ENCODE measurements at places on chromosomes 4 and X.

DNA sequence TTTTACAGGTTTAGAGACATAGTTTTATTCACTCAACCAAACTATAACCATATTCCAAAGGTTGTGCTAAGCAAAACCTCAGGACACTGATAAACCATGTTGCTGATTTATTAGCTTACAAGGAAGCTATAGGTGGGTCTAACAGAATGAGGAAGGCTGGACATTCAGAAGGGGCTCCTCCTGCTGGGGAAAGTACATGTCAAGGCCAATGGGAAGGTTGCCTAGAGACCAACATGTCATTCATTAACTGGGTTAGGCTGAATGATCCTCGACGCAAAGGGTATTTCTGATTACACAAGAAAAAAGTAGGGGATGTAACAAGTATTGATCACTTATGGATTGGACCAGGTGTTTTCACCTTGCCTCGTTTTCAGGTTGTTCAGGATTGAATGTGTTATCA, 30.3 kb downstream of the SLC10A6 start:
- no peak for DNase-seq

DNA sequence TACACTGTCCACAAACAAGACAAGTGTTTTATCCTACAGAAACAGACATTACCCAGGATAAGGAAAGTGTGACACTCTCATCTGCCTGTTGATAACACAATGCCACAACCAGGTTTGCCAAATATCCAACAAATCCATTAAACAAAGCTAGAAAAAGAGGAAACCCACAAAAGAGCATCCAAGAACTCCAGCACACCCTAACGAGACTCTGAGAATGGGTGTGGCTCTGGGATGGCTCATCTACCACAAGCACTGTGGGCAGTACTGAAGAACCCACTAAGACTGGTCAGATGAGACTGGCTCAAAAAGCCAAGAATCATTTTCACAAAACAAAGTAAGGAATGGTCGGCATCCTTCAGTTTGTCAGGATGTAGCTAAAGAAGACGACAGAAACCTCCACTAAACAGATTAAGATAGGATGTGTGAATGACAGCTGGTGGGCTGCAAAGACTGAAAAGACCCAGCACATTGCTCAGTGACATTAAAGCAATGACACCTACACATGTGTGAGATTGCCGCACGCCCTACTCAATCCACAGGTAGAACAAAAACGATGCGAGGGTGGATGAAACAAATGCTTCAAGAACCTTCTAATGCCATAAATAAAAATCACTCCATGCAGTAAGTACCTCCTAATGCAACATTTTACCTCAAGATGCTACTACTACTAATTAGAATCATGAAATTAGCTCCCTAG, 14.7 kb downstream of the ATP8A1 start:
- no peak for DNase-seq

- no peak for DNase-seq
Observed at GRCh38 chrX:43349363-43349762, 306.7 kb upstream of the MAOA start.

- DNase-seq, result no peak
Observed at GRCh38 chr4:184558996-184559395, 84.6 kb upstream of the IRF2 start.

DNA sequence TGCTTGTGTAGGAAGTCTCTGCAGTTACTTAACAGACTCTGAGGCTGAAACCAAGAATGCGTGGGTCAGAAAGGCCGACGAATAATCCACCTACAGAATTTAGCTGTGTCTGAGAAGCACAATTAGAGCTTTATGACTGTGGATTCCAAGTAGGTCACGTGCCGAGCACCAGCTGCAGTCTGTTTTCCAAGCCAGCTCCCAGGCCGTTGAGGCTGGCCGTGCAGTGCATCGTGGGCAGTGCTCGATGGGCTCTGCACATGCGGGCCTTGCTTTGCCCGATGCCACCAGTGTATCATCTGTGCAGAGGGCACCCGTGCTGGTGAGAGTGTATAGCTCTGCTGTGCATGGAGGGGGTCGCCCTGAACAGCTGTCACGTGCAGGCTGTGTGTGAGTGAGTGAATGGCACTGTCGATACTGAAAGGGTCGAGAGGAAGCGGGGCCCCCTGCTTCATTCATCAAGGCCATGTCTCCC, 67.5 kb upstream of the CLDN34 start:
- no peak for DNase-seq

DNA sequence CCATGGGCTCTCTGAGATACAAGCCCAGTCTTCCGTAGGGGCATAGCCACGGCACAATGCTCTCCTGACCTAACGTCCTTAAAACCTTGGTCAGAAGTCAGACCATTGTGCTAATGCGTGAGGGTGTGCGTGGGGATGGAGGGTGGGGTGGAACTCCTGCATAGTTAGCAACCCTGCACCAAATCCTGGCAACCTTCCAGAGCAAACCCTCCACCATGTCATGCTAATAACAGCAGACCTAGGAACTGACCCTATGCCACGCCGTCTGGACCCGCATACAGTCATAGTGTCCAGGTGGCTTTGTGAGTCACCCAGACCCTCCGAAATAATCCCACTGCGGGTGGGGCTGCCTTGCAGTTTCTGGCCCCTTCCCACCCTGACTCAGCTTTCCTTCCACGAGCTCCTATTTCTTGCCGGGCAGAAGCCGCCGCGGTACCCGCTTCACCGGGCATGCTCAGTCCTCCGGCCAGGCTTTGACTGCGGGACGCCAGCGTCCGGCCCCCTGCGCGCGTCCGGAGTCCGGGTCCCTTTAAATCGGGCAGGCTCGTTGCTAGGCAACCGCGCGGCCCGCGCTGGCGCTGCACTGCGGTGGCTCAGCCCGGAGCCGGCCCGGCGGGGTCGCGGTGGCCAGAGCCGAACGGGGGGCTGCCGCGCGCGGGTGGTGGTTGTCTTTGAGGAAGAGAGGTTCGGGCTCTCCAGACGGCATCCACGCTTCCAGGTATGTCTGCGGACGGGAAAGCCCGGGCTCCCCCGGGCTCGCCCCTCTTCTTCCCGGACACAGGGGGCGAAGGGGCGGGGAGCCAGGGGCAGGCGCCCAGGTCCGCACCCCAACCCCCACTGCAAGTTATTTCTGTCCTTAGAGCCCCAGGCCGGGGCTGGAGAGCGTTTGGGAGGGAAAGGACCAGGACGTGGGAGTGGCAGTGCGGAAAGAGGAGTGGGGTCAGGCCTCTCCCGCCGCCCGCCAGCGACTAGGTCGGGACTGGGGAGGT, at the start of gene CCDC160:
TSS of gene CCDC160 (plus strand) at position 557 of the 989 bp plus-strand sequence. CDS start 7,619 bp downstream, outside the sequence.
- DNase-seq, result no peak

DNA sequence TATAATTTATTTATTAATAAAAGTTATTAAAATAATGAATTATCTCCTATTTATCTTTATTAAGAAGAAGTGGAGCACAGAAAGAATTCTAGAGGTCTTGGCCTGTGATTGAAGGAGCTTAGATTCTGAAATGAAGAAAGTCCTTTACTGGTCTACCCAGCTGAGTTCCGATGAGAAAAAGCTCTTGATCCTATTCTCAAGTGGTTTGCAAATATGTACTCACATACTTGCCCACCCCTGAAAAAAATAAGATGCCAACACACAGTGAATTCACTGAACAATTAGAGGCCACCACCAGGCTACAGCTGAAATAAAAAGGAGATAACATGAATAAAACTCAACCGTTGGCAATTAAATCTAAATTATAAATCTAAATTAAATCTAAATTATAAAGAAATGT, 253.4 kb downstream of the MAPK10 start:
- no peak for DNase-seq

DNA sequence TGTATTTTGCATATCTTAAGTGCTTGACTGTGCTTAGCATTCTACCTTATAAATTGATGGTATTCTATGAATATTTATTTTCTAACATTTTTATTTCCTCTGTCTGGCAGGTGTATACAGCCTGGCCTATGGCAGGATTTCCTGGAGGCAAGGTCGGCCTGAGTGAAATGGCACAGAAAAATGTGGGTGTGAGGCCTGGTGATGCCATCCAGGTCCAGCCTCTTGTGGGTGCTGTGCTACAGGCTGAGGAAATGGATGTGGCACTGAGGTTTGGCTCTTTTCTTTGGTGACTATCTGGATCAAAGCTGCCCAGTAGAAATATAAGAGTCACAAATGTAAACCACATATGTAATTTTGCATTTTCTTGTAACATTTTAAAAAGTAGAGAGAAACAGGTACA, 6.5 kb upstream of the NUDT6 start:
- no peak for DNase-seq

GRCh38 chr4:122876456-122876855, 45.9 kb downstream of the NUDT6 start:
- no peak for DNase-seq

DNA sequence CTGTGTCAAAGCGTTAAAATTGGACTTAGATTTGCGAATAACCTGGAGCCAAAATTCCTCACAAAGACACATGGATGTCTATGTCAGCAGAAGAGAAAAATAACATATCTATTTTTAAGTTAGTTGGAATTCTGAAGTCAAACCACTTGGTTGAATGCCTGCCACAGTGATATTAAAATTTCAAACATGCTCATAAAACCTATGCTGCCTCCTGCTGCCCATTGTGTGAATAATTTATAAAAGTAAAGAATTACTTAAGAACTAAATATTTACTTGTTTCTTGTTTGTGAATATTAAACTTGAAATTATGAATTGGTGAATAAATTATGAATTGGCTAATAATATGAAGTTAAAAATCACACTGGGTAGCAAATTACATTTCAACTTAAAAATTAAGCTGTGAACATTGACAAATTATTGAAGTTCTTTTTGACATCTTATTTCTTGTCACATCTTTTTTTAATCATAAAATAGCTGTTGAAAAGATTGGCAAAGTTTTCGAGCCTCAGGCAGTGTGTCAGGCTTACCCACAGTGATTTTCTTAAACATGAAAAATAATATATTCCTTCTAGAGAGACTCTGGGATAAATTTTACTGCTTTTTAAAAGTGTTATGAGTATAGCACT, 35.4 kb downstream of the FABP2 start:
- no peak for DNase-seq

DNA sequence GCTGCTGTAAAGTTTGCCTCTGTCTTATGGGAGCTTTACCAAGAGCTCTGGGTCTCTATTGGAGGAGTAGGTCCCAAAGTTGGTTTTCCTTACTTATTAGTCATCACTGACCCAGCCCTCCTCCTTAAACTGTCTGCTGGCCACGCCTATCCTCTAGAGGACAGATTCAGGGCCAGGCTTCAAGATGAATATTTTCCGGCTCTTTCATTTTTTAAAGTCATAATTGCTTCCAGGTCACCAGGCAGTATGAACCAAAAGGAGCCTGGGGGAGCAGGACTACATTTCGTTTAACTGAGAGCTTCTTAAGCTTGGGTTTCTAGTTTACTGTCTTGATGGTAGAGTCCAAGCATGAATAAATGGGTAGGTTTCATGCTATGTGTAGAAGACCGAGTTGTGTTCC, 13.7 kb downstream of the BCORL1 start:
- DNase-seq, result no peak

DNA sequence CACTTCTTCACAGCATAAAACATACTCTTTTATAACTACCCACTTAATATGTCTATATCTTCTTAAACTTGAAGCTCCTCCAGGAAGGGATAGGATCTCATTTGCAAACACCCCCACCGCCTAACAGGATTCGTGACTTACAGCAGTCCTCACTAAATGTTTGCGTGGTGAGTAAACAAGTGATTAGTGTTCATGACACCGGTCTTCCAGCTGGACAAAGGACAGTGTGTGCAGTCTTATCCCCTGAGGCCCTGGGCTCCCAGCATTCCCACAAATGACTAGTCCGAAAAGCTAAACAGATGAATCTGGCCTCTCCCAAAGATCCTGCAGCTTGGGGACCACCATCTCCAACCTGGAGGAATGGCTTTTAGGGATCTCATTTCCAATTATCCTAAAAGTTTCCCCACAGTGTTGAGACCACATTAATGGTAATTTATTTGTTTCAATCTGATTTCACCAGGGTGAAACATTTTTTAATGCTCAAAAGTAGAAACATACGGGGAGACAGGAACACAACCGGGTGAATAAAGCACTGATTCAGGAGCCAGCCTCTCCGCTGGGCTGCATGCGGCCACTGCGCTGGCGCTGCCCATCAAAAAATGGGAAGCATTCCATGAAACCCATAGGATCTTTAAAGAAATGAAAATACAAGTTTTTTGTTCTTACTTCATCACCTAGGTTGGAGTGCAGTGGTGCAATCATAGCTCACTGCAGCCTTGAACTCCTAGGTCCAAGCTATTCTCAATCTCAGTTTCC, 69.2 kb downstream of the HADH start:
- DNase-seq, result no peak

- no peak for DNase-seq
Observed at GRCh38 chrX:1591863-1592469, 562 bp downstream of the AKAP17A start.

DNA sequence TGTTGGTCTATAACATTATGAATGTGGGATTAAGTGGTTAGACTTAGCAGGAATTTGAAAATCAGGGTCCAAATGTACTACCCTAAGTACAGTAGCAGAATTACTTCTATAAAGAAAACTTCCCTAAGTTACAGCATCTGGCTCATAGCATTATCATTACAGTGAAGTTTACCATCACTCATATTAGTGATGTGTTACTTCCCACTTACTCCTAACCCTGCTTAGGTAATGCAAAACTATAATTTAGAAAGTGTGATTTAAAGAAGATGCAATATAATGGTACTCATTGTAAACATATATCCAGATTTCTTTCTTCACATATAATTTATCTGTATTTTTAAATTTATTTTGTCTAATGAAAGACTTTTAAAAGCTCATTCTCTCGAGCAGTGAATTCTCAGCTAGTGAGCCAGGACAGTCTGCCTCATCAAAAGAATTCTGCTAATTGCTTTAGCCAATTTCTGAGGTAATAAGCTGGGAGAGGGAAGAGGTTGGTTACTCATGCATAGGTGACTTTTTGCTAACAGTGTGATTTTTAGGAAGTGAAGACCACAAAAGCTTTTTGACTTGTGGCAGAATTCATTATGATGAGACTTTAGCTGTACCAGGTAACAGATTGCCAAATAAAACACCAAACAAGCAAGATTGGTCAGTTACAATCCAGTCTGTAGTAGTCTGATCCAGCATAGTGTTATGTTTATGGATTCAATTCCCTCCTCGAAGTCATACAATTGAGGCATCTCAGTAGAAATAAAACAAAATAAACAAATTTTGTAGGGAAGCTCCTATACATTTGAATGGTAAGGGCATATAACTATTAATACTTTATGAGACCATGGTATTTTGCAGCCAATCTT, 21.0 kb downstream of the PLS3 start:
- no peak for DNase-seq

DNA sequence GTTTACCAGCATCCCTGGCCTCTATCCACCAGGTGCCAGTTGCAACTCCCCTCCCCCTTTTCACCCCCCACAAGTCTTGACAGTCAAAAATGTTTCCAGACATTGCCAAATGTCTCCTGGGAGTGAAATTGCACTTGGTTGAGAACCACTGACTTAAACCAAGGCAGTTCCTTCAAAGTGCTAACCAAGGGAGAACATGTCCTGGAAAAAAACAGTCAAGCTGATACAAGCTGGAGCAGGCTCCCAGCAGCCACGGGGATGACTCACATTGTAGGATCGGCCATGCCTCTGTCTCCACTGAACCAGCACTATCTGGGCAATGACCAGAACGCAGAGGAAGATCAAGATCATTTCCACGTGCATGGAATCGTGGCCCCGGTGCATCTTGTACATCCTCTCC, 11.4 kb downstream of the RNF175 start:
- no peak for DNase-seq
